GM23338 (cell line): ENCODE measurements at places on chromosomes 2 and 18. TPM values are rescaled to one million over a fixed set of nuclear protein-coding genes. Genes with fewer than 3 reads are reported as not detected.

GRCh38 chr18:44080054-44080453, 600.6 kb upstream of the SETBP1 start:
- H3K4me3 ChIP-seq, result no peak overlapping the region
- H3K4me1 ChIP-seq, result peaks cover 2% of the 10 kb centered on the region; the same call in 1 of the 2 replicates
- H3K27me3 ChIP-seq, result no peaks in the 10 kb centered on the region
- no peak overlapping the region for H3K27ac ChIP-seq
- no peak for DNase-seq
- H3K36me3 ChIP-seq, result no peaks in the 10 kb centered on the region

DNA sequence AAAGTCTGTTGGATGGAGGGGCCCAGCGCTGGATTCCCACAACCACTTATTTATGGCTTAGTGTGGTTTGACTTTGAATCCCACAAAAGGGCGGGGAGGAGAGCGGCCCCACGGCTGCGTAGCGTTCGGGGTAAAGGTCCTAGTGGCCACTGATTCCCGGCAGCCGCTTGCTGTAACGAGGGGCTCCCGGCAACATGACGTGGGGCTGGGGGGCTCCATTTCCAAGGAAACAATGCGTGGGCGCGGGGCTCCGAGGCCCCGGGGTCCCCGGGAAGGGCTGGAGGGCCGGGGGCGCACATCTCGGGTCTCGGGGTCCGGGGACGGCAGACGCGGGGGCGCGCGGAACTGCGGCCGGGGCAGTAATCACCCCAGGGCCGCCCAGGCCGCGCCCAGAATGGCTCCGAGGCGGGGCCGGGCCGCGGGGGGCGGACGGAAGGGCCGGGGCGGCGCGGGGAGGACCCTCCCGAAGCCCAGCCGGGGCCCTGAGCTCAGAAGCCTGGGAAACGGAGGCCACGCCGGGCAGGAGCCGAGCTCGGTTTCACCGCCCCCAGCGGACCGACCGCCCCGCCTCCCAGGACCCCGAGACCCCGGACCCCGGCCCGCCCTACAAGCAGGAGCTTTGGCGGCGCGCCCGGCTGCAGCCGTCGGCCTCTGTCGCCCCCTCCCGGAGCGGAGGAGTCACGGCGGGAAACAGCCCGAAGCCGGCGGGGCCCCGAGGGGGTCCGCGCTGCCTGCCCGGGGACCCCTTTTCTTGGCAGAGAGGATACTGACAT, 11.9 kb upstream of the MLPH start:
- peak overlapping the region; percentile 88 for H3K4me3 ChIP-seq
- peaks cover 40% of the 10 kb centered on the region for H3K27me3 ChIP-seq
- peaks cover 3% of the 10 kb centered on the region; the same call in 1 of the 2 replicates for H3K4me1 ChIP-seq

GRCh38 chr2:11647834-11648600, 22.0 kb downstream of the NTSR2 start:
- no peaks in the 10 kb centered on the region for H3K36me3 ChIP-seq
- H3K27ac ChIP-seq, result no peak overlapping the region
- H3K27me3 ChIP-seq, result no peaks in the 10 kb centered on the region
- no peak overlapping the region for H3K4me3 ChIP-seq
- peak; percentile 47 for DNase-seq
- H3K4me1 ChIP-seq, result no peaks in the 10 kb centered on the region

DNA sequence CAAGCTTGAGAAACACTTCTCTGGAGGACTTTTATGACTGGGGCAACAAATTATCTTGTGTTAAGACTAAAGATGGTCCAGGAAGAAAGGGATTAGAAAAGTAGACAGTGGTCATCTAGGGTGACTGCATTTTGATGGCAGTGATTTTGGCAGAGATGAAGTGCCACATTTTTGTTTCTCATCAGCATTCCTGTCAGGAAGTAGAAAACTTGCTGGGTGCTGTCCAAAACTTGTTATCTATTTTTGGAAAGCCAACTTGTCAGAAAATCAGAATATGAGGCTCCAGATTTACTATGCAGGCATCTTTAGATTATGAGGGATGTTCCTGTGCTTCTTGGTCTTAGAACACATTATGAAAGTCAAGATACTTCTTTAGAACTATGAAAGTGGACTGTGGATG, 29.0 kb upstream of the CALCRL start:
- H3K4me3 ChIP-seq, result no peak overlapping the region
- H3K27ac ChIP-seq, result no peak overlapping the region
- no peaks in the 10 kb centered on the region for H3K27me3 ChIP-seq
- DNase-seq, result no peak

LIMS3 gene
- 0.31 and 1.0 TPM in 2 replicates for total RNA-seq

COL5A2 gene
- total RNA-seq, result 19.7 and 20.2 TPM in 2 replicates
